ENCODE measurements at places on chromosomes 13 and 19. TPM values are rescaled to one million over a fixed set of nuclear protein-coding genes. Genes with fewer than 3 reads are reported as not detected.

DNA sequence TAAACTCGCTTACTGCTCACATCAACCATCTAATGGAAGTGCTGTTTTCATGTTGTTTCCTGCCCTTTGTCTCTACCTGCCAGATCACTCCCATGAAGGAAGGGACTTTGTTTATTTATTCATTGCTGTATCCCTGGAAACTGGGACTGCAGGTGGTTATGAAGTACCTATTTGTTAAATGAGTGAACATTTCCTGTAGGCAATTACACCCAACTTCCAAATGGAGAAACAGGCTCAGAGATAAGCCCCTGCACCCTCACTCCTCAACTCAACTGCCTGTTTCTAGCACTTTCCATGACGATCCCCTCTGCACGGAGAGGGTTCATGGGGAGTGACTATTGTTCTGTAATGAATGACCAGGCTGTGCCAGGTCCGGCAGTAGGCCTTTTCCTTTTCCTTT is 1.9 kb upstream of the SELENOW start:
- no peak for ATAC-seq

DNA sequence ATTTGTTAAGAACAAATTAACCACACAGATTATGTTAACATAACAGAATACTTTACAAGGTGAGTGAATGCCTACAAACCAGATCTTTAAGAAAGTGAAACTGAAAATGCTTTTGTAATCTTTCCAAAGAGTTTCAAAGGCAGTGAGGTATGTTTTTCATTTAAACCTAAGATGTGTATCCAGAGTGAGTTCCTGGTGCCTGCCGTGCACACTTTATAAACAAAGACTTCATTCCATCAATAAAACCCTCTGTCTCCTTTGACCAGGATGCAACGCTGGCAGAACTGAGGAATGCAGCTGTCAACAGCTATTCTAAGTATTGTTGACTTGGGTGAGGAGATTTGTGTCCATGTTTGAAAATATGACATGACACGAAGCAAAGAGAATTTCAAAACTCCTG is 344.6 kb downstream of the DNAJC15 start:
- ATAC-seq, result peak; percentile 12

DNA sequence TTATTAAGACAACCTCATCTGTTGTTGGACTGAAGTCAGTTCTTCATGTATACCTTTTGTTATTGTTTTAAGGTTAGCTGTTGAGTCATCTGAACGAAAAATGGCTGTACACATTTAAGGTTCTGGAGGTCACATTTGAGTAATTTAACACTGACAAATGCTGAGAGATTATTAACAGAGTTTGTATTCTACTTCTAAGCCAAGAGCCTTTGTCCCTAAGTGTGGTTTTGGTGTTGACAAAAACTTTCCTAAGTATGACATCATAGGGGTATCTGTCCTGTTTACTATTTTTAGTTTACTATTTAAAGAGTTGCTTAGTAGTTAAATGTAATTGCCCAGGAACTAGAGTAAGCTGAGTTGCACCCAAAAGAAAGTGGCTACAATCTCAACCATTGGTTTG is 71.9 kb downstream of the CDK8 start:
- ATAC-seq, result no peak

GRCh38 chr19:42301646-42302203 is at the start of gene PRR19:
Gene PRR19 (plus strand): TSS chr19:42302132. CDS start chr19:42309585, 7,453 bp downstream.
- peak; percentile 45 for ATAC-seq

DNA sequence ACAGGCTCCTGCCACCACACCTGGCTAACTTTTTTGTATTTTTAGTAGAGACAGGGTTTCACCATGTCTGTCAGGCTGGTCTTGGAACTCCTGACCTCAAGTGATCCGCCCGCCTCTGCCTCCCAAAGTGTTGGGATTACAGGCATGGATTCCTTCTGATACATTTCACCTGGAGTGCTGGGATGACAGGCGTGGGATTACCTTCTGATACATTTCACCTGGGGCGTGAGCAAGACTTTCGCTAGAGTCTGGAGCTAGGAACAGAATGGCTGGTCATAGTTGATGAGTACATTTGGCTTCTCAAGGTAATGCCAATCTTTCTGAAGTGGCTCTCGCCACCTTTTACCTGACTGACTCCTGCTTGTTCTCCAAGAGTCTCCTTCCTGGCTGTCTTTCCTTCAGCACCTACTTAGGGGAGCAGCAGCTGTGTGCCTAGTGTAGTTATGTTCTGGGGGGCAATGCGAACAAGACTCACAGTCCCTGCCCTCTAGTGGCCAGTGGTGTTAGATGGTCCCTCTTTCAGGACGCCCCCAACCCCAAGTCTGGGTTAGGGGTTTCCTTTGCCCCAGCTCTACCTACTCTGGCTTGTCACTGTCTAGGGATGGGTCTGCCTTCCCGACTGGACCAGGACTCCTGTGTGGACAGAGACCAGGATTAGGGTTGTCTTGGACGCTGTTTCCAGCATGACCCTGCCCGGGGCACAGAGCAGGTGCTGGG is 19.3 kb downstream of the PPP1R37 start:
- ATAC-seq, result no peak

DNA sequence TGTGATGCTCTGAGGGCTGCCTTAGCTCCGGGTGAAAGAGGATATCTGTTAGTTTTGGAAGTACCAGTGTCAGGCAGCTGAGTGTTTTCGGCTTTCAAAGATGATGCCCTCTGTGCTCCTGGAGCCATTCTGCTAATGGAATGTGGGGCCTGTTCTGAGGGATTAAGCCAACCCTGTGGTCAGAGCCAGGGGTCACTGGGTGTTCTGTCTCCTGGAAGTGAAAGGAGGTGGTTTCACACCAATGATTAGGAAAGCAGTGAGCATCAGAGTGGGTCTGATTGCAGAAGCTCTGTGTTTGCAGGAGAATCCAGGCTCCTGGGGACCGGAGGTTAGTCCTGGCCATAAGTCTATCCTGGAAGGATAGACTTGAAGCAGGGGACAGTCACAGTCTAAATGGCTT is 94.6 kb downstream of the UQCRFS1 start:
- ATAC-seq, result no peak

DNA sequence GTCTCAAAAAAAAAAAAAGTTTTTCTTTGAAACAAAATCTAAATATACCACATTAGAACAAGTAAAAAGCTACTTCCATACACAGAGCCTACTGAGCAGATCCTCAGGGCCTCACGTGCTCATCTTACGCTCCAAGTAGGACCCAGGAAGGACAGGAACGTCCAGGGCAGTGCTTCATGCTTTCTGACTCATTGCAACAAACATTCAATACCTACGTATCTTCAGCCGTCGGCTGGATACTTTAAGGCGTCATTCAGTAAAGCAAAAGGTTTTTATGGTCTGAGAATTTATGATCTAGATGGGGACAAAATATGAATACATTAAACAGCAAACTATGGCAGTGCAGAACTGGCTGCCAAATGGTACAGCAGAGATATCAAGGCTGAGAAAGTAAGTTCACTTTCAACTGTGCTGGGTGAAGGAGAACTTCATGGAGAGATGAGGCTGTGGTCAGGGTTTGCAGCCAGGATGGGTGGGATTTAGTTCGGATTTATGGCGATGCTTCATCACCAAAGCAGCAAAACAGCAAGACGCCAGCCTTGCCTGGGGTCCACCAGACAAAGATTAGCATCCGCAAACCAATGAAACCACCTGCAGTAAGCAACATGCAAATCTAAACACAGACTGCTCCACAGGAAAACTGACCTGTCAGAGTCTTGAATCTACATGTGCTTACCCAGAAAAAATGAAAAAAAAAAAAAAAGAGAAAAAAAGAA is 20.5 kb downstream of the CARS2 start:
- no peak for ATAC-seq

The PDX1 gene
- not detected for total RNA-seq

The CNN1 gene
- total RNA-seq, result 2.8 TPM

The PPM1N gene
- total RNA-seq, result 3.5 TPM
